ENCODE measurements at places on chromosomes 6 and 20. TPM values are rescaled to one million over a fixed set of nuclear protein-coding genes. Genes with fewer than 3 reads are reported as not detected.
A peak's percentile ranks its signal among the peaks of the same experiment; 100 is the strongest.

- no peak for DNase-seq
These were observed 129.1 kb upstream of the SALL4 start for GRCh38 chr20:51931371-51931781.

Gene SNX3
- total RNA-seq: 359 TPM

Gene PRND
- total RNA-seq: under 0.01 TPM

- DNase-seq: no peak
These were observed 3.1 kb downstream of the METTL24 start for GRCh38 chr6:110355022-110355421.

DNA sequence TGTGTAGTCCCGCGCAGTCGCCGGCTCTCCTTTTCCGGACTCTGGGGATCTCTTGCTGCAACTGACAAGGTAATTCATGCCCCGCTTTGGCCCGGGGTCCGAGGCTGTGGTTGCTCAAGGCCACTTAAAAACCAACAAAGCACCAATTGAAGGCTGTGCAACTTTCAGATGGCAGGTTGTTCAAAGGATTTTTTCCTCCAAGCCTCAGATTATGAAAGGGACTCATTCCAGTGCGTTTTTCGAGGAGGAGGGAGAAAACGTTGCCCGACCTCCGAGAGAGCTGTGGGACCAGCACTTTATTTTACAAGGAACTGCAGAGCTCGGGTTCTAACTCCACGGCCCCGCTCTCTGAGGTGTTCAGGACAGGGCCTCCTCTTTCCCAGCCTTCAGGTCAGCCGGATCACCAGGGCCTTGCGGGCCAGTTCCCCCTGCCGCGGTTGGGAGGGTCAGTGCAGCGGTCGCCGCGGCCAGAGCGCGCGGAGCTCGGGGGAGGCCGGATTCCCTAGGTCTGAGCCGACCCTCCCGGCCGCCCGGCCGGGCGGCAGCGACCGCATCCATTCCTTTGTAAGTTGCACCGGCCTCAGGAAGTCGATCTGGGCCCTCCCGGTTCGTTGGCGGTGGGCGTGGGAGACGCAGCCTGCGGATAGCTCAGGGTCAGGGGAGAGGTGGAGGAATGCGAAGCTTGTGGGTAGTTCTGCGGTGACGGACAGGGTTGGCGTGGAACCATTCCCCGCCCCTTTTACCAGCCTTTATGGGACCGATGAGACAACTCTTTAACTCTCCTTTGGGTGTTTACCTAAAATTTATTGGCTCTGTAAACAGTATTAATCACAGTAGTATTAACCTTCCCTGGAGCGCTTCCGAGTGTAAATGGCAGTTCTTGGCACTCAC lies 1.6 kb downstream of the UTRN start:
- peak; percentile 89 for DNase-seq

Gene SLC9A8
- 6.6 TPM for total RNA-seq

- DNase-seq: no peak
These were observed 990.9 kb downstream of the EPHA7 start for GRCh38 chr6:92428448-92428847.

Gene CDH26
- not detected for total RNA-seq

DNA sequence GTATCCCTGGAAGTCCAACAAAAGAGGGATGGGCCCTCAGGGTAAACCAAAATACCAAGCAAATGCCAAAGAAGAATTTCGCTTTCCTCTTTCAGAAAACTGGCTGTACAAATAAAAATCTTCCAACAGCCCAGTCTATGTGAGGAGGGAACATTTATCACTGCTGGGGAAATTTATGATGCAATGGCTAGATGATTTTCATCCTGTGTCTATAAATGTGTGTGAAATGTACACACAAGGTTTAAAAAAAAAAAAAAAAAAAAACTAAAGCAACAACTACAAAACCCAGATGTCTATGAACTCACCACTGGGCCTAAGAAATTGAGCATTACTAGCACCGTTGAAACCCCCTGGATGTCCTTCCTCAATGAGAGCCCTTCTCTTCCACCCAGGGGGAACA lies 68.7 kb upstream of the SLC4A11 start:
- DNase-seq: no peak

DNA sequence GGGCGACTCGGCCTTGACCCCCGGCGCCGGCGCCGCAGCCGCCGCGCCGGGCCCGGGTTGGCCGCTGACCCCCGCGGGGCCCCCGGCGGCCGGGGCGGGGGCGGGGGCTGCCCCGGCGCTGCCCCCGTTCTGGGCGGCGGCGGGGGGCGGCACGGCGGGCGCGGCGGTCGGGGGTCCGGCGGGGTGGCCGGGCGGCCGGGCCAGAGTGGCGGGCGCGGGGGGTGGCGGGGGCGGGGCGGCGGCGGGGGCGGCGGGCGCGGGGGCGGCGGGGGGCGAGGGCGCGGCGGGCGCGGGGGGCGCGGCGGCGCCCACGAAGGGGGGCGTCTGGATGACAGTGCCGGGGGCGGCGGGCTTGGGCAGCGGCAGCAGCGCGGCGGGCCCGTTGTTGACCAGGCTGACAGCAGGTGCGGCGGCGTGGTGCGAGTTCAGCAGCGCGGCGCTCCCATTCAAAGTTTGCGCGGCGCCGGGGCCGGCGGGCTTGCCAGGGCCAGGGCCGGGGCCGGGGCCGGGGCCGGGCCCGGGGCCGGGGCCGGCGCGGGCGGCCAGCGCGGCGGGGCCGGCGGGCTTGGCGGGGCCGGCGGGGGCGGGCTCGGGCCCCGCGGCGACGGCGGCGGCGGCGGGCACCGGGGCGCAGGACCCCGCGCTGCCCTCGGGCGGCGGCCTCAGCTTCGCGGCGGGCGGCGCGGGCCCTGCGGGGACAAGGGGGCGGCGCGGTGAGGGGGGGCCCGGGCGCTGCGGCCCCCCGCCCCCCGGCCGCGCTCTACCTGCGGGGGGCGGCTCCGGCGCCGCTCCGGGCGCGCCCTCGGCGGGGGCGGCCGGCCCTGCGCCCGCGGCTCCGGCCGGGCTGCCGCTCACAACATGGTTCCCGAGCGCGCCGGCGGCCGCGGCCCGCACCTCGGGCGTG lies 659 bp downstream of the TAF4 start:
- DNase-seq: no peak

GRCh38 chr20:57835588-57836455 lies 126.0 kb upstream of the PMEPA1 start:
- no peak for DNase-seq

- DNase-seq: peak; percentile 58
These were observed 115.2 kb downstream of the CEBPB start for GRCh38 chr20:50305636-50306477.

Gene TTK
- 146 TPM for total RNA-seq
